Activated naive CD4-positive, alpha-beta T cell treated with anti-CD3 and anti-CD28 coated beads, Interleukin-2, amount 50 U/mL, for 16 hours (primary cell): ENCODE measurements at places on chromosomes 16 and 17.

DNA sequence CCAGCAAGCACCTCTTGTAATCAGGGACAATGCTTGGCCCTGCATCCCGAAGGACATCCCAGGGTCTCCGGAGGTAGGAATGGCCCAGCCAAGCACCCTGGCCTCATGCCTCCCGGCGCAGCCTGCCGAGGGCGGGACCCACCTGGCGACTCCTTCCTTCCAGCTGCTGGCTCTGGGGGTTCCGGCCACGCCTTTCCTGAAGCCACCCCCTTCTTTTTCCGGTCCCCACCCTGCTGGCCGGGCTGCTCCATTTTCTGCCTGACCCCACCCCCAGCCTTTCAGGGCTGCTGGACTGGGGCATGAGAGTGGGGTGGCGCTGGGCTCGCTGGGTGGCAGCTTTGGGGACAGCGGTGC is 22.5 kb upstream of the CIBAR2 start:
- no peak for DNase-seq

DNA sequence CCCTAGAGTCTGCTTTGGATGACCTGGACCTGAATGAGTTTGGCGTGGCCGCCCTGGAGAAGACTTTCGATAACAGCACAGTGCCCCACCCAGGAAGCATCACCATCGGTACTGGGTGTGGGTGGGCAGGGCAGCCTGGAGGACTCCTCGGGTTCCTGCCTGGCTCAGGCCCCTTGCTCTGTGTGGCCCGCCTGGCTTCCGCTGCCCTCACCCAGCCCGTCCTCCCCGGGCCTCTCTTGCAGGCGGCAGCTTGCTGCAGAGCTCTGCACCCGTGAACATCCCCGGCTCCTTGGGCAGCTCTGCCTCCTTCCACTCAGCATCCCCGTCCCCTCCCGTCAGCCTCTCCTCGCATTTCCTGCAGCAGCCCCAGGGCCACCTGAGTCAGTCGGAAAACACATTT is 24.5 kb downstream of the UNC13D start:
- no peak for DNase-seq

- no peak for DNase-seq
These were observed 13.0 kb upstream of the KRT19 start for GRCh38 chr17:41540921-41541625.

DNA sequence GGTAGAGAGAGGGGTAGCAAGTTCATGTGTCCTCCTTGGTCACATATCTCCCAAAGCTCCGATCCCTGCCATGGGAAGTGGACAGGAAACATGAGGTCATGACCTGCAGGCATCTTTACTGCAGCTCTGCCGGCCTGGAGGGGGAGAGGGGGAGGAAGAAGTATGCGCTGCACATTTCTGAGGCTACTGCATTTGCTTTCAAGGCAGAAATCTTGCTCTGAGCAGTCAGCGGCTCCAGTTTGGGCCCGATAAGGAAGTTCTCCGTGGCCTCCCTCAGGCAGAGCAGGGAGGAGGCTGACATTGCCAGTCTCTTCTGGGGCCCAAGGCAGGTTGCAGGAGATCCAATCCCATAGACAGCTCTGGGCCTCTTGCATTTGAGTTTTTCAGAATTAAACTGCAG is 1.5 kb upstream of the NHERF1 start:
- no peak for DNase-seq

DNA sequence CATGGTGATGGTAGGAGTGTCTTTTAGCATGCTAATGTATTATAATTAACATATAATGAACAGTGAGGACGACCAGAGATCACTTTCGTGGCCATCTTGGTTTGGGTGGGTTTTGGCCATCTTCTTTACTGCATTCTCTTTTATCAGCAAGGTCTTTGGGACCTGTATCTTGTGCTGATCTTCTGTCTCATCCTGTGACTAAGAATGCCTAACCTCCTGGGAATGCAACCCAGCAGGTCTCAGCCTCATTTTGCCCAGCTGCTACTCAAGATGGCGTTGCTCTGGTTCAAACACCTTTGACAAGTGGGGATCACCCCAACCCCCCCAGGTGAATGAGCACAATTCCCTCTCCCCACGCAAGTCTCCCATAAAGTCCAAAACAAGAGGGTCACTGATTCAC is 49.3 kb upstream of the ETV4 start:
- no peak for DNase-seq

GRCh38 chr16:55658898-55659420 is 3.2 kb downstream of the SLC6A2 start:
- DNase-seq, result no peak

GRCh38 chr17:5236938-5237540 is 2.4 kb upstream of the SCIMP start:
- DNase-seq, result no peak

DNA sequence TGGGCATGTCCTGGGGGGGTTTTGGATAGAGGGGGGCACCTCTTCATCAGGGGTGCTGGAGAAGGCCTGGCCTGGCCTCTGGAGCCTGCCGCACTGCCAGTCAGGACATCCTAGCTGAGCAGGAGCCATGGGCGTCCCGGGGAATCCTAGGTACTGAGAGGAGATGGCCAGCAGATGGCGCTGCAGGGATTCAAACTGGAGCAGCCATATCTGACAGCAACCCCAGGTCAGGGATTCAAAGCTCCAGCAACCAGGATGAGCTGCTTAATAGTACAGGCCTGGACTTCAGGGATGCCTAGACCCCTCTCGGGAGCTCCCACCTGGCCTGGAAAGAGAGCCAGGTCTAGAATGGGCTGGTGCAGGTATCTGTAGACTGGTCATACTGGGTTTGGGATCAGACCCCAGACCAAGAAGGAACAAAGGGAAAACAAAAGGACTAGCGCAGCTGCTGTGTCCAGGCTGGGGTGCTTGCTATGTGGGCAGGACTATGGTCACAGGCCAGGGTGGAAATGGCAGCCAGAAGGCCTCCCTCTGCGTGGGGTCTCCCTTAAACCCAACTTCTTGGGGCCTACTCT is 306.9 kb upstream of the RBFOX1 start:
- no peak for DNase-seq
